CD4-positive, alpha-beta T cell treated with Interleukin-12 subunit alpha and Interleukin-12 subunit beta, for 1 hour (primary cell): ENCODE measurements at places on chromosomes 11 and 22.

GRCh38 chr11:72413914-72414628 is 20.3 kb downstream of the CLPB start:
- DNase-seq = peak; percentile 73

DNA sequence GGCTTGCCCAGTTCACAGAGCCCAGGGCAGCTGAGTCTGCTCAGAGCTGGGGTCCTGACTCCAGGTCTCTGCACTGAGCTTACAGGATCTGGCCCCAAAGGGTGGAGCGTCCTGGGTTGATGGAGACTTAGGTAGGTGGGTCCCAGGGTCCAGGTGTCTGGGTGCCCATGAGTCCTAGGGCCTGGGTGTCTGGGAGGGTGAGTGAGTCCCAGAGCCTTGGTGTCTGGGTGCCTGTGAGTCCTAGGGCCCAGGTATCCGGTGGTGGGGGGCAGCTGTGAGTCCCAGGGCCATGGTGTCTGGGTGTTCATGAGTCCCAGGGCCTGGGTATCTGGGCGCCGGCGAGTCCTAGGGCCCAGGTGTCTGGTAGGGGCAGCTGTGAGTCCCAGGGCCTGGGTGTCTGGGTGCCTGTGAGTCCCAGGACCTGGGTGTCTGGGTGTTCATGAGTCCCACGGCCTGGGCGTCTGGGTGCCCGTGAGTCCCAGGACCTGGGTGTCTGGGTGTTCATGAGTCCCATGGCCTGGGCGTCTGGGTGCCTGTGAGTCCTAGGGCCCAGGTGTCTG is 1505.6 kb downstream of the BRD1 start:
- DNase-seq = no peak

GRCh38 chr22:46193898-46194310 is 43.6 kb downstream of the PPARA start:
- no peak for DNase-seq

DNA sequence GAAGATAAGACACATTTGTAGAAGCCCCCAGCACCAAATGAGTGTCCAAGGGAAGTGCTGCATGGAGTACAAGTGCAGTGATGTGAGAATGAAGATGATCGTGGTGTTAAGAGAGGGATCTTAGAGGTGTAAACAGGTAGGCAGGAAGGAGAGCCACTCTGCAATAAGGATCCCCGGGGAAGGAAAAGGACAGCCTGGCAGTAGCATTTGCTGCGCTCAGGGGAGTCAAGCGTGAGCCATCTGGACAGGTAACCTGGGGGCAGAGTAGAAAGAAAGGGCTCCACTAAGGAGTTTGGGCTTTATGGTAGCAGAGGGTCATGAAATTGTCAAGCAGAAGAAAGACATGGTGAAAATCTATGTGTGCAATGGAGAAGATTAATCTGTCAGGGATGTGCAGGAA is 587.2 kb downstream of the BUD13 start:
- DNase-seq = no peak

DNA sequence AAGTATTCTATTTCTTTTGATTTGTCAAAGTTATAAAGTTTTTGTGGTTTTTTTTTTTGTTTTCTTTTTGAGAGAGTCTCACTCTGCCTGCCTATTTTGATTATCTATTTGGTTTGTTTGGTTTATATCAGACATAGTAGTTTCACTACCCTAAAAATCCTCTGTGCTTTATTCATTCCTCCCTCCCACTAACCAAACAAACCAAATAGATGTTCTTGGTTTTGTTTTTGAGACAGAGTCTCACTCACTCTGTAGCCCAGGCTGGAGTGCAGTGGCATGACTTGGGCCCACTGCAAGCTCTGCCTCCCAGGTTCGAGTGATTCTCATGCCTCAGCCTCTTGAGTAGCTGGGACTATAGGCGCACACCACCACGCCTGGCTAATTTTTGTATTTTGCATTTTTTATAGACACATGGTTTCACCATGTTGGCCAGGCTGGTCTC is 67.9 kb downstream of the ENTHD1 start:
- no peak for DNase-seq

DNA sequence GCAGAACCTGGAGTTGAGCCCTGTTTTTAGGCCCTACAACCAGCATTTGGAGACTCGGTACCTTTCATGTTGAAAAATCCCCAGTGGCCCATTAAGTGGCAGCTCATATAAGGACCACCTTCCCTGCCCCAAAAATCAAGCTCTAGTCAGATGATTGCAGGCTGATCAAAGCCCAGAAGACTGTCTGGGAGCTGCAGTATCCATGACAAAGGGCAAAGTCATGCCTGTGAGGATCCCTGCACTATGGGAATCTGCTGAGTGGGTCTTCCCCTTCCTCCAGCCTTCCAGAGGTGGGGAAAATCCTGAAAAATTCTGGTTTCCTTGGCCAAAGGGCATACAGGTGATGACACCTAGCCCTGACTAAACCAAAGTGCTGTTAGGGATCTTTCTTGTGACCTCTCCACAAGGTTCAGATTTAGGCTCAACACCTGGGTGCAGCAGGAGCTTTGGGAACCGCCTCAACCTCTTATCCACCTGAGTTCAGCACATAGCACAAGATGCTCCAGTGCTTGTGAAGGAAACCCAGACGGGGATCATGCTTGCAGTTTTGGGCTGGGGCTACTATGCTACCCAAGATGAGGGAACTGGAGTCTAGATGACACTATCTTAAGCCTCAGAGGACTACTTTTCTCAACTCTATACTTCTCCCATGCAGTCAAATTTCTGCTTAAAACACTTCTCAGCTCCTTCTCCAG is 1.2 kb upstream of the TRIM3 start:
- peak; percentile 6 for DNase-seq

DNA sequence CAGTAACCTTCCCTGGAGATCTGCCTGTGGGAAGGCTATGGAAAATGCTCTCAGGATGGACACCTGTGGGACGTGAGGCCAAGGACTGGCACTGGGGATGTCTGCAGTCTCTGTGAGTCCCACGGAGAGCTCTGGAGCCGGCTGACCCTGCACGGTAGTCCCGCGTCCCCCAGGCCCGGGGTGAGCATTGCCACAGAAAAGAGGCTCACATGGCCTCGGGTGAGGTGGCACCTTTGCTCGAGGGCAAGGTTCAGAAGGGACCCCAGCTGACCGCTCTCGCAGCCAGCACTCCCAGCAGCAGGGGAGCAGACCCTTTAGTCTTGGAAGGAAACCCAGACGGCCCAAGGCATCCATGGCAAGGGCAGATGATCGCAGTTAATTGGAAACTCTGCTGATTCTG is 9.0 kb downstream of the RTL6 start:
- DNase-seq = no peak

DNA sequence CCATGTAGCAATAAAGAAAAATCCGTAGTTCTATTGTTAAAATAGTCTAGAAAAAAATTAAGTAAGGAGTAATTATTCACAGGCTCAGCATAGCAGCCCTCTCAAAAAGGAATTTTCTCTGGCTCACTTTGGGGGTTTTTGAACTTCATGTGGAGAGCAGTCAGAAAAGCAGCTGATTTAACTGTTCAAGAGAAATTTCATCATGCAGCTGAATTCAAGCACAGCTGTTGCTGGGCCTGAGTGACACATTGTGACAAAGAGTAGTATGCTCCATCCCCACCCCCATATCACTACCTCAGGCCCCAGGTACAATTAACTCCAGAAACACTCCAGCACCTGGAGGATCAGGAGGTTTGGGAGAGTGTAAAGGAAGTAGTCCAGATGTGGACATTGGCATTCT is 272.1 kb downstream of the FAM76B start:
- no peak for DNase-seq

DNA sequence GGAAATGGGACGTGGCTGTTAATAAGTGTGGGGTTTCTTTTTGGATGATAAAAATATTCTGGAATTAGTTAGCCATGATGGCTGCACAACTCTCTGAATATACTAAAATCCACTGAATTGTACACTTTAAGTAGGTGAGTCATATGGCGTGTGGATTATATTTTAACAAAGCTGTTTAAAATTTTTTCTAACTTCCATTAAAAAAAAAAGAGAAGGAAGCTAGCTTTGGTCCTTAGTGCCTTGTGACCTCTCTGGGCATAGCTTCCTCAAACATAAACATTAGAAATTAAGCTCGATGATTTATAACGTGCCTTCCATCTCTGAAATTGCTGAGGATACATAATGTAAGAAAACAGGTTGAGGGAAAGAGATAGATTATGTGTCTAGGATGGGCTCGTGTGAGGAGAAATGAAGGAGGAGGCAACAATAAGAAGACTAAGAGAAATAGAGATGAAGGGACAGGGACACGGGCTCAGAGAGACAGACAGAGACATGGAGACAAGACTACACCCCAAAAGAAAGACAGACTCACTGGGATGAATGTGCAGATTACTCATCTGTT is 20.0 kb downstream of the IRAG1 start:
- DNase-seq = no peak

DNA sequence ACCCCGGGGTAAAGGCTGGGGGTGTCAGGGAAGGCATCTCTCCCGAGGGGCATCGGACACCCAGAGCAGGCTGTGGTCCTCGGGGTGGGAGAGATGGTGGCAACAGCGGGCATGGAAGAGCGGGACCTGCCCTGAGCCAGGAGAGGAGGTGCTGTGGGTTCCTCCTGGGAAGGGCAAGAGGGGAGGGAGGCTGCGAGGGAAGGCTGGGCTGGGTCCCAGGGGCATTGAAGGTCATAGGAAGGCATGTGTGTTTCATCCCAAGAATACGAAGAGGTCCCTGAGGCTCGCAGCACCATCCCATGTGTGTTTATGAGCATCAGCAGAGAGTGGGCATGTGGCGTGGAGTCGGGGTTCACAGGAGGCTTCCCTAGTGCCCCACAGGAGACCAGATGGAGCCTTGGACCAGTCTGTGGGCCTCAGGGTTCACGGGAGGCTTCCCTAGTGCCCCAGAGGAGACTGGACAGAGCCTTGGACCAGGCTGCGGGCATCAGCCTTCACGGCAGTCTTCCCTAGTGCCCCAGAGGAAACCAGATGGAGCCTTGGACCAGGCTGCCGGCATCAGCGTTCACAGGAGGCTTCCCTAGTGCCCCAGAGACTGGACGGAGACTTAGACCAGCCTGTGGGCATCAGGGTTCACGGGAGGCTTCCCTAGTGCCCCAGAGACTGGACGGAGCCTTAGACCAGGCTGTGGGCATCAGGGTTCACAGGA is 420.6 kb downstream of the BRD1 start:
- DNase-seq = no peak

DNA sequence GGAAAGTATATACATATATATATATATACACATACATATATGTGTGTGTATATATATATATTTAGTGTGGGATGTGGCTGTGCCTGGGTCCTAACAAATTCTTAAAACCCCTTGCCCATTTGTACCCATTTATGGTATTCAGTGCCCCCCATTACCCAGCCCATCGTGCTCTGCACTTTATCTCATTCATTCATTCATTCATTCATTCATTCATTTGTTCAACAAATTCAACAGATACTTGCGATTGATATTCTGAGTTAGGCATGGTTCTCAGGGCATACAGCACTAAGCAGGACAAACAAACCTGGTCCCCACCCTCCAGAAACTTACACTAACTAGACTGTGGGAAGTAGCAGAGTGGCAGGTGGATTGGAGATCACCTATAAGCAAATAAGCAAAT is 56.6 kb upstream of the LMO2 start:
- DNase-seq = no peak

- no peak for DNase-seq
Measured at GRCh38 chr11:115929618-115930129, 425.5 kb upstream of the CADM1 start.

DNA sequence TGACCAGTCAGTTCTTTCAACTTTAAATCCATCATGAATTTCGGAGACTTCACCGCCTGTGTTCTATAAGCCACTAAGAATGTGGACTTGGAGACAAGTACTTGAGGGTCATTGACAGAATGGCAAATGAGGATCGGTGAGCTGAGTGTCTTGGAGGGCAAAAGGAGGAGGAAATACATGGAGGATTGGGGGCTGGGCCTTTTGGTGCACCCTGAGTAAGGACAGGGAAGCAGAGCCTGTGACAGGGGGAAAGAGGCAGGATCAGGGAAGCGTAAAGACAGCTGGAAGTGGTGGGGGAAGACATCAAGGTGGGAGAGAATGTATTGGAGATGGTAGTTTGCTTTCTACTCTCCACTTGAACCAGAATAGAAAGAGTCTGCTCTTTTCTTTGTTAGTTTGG is 70.4 kb upstream of the MTMR2 start:
- DNase-seq = no peak

DNA sequence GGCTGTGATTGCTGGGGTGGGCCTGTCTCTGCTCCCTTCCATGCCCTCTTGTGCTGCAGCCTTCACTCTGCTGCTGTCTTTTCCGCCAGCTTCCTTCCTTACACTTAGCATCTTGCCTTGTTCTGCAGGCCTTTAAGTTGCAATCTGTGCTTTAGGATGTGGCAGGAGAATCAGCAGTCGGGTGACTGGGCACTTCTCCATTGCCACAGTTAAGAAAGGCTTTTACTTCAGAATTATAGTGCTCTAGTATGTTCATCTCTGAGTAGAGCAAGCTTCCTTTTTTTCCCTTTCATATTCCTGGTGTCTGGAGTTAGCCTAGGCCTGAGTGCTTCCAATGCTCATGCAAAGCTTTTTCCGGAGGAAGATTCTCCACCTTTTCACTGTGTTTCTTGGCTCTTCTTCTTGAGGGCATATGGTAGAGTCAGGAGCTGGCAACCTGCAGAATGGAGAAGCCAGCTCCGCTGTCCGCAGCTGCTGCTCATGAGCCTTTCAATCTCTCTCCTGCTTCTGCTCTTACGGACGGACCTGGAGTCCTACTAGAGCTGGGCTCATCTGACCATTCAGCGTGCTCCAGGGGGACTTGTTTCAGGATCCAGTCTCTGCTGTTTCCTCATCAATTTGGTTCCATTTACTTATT is 20.2 kb downstream of the PPP6R2 start:
- DNase-seq = no peak
